ENCODE measurements at places on chromosomes 7 and 10. TPM values are rescaled to one million over a fixed set of nuclear protein-coding genes. Genes with fewer than 3 reads are reported as not detected.

Gene SYT15
- 0.43 TPM for total RNA-seq

Gene TMEM213
- total RNA-seq: not detected

Gene PTTG1IP2
- not detected for total RNA-seq

Gene FANK1
- not detected for total RNA-seq

- DNase-seq: no peak
- H3K27me3 ChIP-seq: no peaks in the 10 kb centered on the region
- no peak overlapping the region for H3K27ac ChIP-seq
- H3K36me3 ChIP-seq: no peaks in the 10 kb centered on the region
- no peaks in the 10 kb centered on the region for H3K4me1 ChIP-seq
- H3K4me3 ChIP-seq: no peak overlapping the region
Measured at GRCh38 chr10:18777258-18777657, 118.0 kb downstream of the ARL5B start.

DNA sequence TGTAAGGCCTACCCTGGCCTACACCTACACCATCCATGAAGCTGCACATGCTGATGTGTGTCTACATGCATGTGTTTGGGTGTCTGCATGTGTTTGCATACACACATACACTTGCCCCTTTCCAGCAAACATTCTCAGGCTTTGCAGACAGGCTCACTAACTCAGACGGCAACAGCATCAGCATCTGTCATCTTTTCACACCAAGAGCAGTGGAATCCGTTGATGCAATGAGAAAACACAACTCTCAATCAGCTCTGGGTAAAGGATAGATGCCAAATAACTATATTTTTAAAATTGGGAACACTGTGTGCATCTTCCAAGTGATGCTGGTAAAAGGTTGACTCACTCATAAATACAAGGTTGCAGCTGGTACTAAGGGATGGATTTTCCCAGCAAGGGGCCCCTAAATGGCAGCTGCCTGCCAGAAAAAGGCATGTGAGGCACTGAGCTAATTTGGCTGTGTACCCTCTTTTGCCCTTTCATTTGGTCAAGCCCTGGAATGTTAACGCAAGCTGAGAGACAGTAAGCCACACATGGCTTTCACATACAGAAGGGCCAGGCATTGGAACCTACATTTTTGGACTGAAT, 296.3 kb upstream of the NPSR1 start:
- no peaks in the 10 kb centered on the region for H3K27me3 ChIP-seq
- no peak for DNase-seq
- H3K27ac ChIP-seq: no peak overlapping the region
- no peak overlapping the region for H3K4me3 ChIP-seq
- no peaks in the 10 kb centered on the region for H3K36me3 ChIP-seq

GRCh38 chr10:4826792-4827324, 851 bp downstream of the AKR1E2 start:
- no peaks in the 10 kb centered on the region for H3K4me1 ChIP-seq
- peak overlapping the region; percentile 65 for H3K4me3 ChIP-seq
- no peaks in the 10 kb centered on the region for H3K36me3 ChIP-seq
- peak overlapping the region; percentile 73 for H3K27ac ChIP-seq

- H3K36me3 ChIP-seq: no peaks in the 10 kb centered on the region
- no peaks in the 10 kb centered on the region for H3K27me3 ChIP-seq
- DNase-seq: peak; percentile 66
- no peak overlapping the region for H3K4me3 ChIP-seq
Measured at GRCh38 chr7:30548845-30549244, 44.2 kb upstream of the GGCT start.

- H3K27ac ChIP-seq: no peak overlapping the region
- H3K4me1 ChIP-seq: peaks cover 8% of the 10 kb centered on the region
- H3K4me3 ChIP-seq: no peak overlapping the region
- no peak for DNase-seq
- H3K36me3 ChIP-seq: peaks cover 32% of the 10 kb centered on the region
- H3K27me3 ChIP-seq: no peaks in the 10 kb centered on the region
Measured at GRCh38 chr7:98295467-98296192, 14.1 kb downstream of the BRI3 start.

- no peak overlapping the region for H3K4me3 ChIP-seq
- no peak overlapping the region for H3K27ac ChIP-seq
- H3K4me1 ChIP-seq: no peaks in the 10 kb centered on the region
- H3K36me3 ChIP-seq: no peaks in the 10 kb centered on the region
- no peak for DNase-seq
Measured at GRCh38 chr7:149140831-149141230, 6.4 kb upstream of the ZNF398 start.

GRCh38 chr7:49279891-49280290, 355.5 kb downstream of the CDC14C start:
- H3K36me3 ChIP-seq: no peaks in the 10 kb centered on the region
- no peaks in the 10 kb centered on the region for H3K27me3 ChIP-seq
- H3K4me3 ChIP-seq: no peak overlapping the region
- no peak for DNase-seq

DNA sequence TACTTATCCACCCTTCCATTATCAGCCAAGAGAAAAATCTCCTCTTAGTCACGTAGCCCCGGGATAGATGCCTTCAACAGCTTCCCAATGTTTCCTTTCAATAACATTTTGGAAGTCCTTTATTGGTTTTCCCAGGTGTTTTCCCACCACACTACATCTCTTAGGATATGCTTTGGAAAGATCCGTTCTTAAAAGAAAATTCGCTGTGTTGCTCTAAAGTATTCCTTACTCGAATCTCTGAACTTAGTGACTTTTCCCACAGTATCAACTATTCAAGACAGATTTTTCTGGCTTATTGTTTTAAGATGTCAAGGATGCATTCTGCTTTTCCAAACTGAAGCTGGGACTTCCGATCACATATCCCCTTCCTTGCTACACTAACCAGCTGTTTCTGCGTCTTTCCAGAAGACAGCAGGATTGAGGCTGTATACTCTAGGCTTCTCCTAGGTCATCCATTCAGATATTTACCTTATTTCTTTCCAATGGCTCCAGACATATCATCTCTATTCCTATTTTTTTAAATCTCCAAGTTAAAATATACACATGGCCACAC, 36.5 kb upstream of the SVIL start:
- H3K27me3 ChIP-seq: no peaks in the 10 kb centered on the region
- no peak for DNase-seq
- H3K4me3 ChIP-seq: no peak overlapping the region
- no peaks in the 10 kb centered on the region for H3K4me1 ChIP-seq

GRCh38 chr10:29377333-29377961, 88.6 kb downstream of the LYZL1 start:
- no peak for DNase-seq
- H3K27me3 ChIP-seq: no peaks in the 10 kb centered on the region
- H3K36me3 ChIP-seq: no peaks in the 10 kb centered on the region

- no peak overlapping the region for H3K4me3 ChIP-seq
- H3K27me3 ChIP-seq: no peaks in the 10 kb centered on the region
- DNase-seq: no peak
- H3K4me1 ChIP-seq: no peaks in the 10 kb centered on the region
Measured at GRCh38 chr10:44650691-44651661, 260.2 kb upstream of the TMEM72 start.

- H3K27ac ChIP-seq: no peak overlapping the region
- DNase-seq: no peak
- no peaks in the 10 kb centered on the region for H3K36me3 ChIP-seq
- no peak overlapping the region for H3K4me3 ChIP-seq
- no peaks in the 10 kb centered on the region for H3K4me1 ChIP-seq
Measured at GRCh38 chr7:84697506-84697905, 489.4 kb downstream of the SEMA3D start.

- H3K36me3 ChIP-seq: no peaks in the 10 kb centered on the region
- H3K27me3 ChIP-seq: no peaks in the 10 kb centered on the region
- no peaks in the 10 kb centered on the region for H3K4me1 ChIP-seq
- no peak for DNase-seq
Measured at GRCh38 chr7:28132959-28133870, 47.4 kb downstream of the JAZF1 start.

Data from right lobe of liver (tissue), 6 donors.